Neural progenitor cell (in vitro differentiated cells): ENCODE measurements at places on chromosomes 13 and 19. TPM values are rescaled to one million over a fixed set of nuclear protein-coding genes. Genes with fewer than 3 reads are reported as not detected.

The PPP1R13L gene
- total RNA-seq: 2.9 and 8.6 TPM in 2 replicates

The ZNF583 gene
- total RNA-seq: 4.5 and 7.7 TPM in 2 replicates

The RFPL4A gene
- total RNA-seq: not detected in 2 replicates

The RNF17 gene
- total RNA-seq: not detected in 2 replicates

The ARRDC5 gene
- not detected in 2 replicates for total RNA-seq

The PRRG2 gene
- total RNA-seq: 0.09 and 0.68 TPM in 2 replicates

The KLK7 gene
- total RNA-seq: 0.28 and 0.36 TPM in 2 replicates

The ZNF793 gene
- total RNA-seq: 13.5 and 17.3 TPM in 2 replicates

The FAM83E gene
- 0.06 and 2.6 TPM in 2 replicates for total RNA-seq

The PSG2 gene
- total RNA-seq: not detected in 2 replicates

The SOX21 gene
- 94.7 and 132 TPM in 2 replicates for total RNA-seq

The ABHD17A gene
- total RNA-seq: 20.2 and 87.0 TPM in 2 replicates
